ENCODE measurements at places on chromosomes 1 and 21.

- DNase-seq = no peak
Observed at GRCh38 chr1:234920136-234920842, 208.3 kb downstream of the TOMM20 start.

DNA sequence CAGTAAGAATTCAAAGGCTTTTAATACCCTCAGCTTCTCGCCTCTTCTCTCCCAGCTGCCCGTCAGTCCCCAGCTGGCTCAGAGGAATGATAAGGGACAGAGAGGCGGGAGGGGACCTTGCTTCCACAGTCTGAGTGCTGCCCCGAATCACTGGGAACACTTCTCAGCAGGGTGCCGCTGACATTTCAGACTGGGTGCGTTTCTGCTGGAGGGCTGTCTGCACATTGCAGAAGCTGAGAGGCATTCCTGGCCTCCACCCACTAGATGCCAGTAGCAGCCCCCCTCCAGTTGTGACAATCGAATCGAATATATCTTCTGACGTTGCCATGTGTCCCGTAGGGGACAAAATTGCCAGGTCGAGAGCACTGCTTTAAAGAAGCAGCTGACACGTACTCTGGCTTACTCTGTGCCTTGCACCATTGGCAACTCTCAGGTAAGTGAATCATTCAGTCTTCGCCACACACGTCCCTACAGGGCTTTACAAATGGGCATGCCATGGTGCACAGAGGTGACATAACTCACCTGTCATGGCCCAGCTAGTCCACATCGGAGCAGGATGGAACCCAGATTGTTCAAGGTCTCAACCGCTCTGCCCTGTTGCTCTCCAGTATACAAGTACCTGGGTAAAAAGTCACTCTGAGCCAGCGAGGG lies 23.9 kb downstream of the CTNNBIP1 start:
- DNase-seq = no peak

GRCh38 chr1:104100115-104100514 lies 350.4 kb downstream of the AMY1C start:
- no peak for DNase-seq

DNA sequence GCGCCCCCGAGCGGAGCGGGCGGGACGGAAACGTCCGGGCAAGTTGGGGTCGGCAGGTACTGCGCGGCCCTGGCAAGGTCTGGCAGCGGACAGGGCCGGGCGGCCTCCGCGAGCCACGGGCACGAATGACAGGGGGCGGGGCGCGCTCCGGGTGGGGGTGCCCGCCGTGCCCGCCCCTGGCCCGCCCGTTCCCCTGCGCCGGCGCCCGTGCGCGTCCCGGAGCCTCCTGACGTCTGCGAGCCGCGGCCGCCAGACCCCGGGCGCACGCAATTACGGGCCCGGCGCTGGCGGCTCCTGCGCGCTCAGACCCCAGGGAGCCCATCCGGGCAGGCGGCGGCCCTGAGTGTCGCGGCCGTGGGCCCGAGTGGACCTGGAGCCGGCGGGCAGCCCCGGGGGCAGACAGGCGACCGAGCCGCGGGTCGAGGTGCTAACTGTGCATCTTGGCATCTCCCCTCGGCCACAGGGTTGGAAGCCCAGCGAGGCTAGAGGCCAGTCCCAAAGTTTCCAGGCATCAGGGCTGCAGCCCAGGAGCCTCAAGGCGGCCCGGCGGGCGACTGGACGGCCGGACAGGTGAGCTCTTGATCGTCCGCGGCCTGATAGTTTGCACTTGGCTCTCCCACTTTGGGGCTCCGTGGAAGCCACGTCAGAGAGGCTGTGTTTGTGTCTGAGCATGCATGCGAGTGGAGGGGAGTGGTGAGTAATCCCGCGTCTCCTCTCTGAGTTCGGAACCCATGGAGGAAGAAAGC lies 918 bp downstream of the MIB2 start:
- no peak for DNase-seq

DNA sequence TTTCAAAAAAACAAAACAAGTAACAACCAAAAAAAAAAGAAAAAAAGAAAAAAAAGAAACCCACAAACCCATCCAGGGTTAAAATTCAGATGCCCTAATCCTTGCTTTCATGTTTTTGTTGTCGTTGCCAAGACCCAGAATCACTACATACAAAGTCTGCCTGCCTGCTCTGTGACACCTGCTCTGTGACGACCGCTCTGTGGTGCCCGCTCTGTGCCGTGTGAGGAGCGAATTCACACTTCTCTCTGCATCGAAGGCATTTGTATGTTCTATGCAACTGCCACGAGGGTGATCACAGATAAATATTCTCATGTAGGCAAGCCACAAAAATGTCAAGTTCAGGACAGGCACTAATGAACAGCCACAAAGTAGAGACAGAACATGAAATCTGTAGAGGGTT lies 178.6 kb downstream of the SLC45A1 start:
- DNase-seq = no peak

DNA sequence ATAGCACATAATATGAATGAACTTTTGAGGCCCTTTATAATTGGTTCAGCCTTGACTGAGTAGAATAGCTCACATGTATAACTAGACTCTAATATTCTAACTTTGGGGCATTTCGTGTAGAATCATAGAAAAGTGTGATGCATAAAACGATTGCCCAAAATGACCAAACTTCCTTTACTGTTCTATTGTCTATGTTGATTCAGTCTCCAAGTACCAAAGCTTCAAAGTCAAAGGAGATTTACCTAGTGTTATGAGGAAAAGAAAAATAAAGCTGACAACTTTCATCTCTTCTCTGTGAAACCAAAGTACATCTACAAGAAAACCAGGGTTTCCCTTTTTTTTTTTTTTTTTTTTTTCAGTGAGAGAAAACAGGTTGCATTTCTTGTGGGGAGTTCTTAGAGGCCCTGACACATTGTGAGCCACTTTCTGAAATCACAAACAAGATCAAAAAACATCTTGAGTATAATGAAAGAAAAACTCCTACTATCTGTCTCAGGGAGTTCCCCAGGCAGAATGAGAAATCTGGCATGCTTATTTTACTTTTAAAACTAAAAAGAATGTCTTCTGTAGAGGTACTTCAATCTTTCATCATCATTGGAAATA lies 183.4 kb downstream of the TNFSF18 start:
- no peak for DNase-seq

DNA sequence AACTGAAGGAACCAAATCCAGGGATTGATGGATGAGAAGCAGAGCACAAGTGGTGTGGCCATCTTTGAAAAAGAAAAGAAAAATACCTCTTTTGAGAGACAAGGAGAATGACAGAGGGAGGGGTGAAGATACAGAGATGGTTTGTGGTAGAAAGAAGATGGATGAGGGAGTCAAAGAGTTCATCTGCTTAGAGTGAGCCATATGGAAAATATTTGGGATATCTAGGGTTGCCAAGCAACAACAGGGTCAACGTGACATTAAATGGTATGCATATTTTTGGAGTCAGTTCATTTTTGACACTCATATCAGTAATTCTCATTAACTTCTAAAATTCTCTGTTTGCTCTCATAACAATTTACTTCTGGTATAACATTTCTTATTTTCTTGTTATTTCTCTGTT lies 50.7 kb downstream of the MACF1 start:
- no peak for DNase-seq

Measured in NCI-H1092 (cell line).